ENCODE measurements at places on chromosomes 2 and 18. TPM values are rescaled to one million over a fixed set of nuclear protein-coding genes. Genes with fewer than 3 reads are reported as not detected.

The PTMA gene
- total RNA-seq = 888 TPM

The KCNG2 gene
- 4.7 TPM for total RNA-seq

The DSG4 gene
- total RNA-seq = not detected

The SNED1 gene
- 151 TPM for total RNA-seq

The RNF125 gene
- total RNA-seq = 0.65 TPM

The COX7A2L gene
- total RNA-seq = 191 TPM

The ADRA2B gene
- not detected for total RNA-seq

The TUBA3E gene
- total RNA-seq = not detected

The SIX3 gene
- total RNA-seq = not detected

The RAB27B gene
- total RNA-seq = 7.5 TPM

The PAIP2B gene
- 0.52 TPM for total RNA-seq

The GPAT2 gene
- total RNA-seq = 4.9 TPM

The TUBA4A gene
- total RNA-seq = 15.6 TPM

The LGALSL gene
- total RNA-seq = 17.7 TPM

The CD207 gene
- total RNA-seq = not detected

The INHA gene
- not detected for total RNA-seq

The REL gene
- total RNA-seq = 7.5 TPM

The C2orf72 gene
- total RNA-seq = 0.26 TPM

The NBAS gene
- total RNA-seq = 49.3 TPM

The CGREF1 gene
- total RNA-seq = 4.6 TPM

The MPP4 gene
- total RNA-seq = not detected

The SCLY gene
- 9.7 TPM for total RNA-seq

The CROCC2 gene
- not detected for total RNA-seq

The TCF23 gene
- not detected for total RNA-seq

The ASB18 gene
- total RNA-seq = not detected

The POMC gene
- 5.6 TPM for total RNA-seq

The UGGT1 gene
- total RNA-seq = 26.5 TPM

The LIPG gene
- total RNA-seq = 2.5 TPM

The SRBD1 gene
- total RNA-seq = 9.1 TPM

The TTC31 gene
- total RNA-seq = 31.8 TPM

The USP40 gene
- 24.6 TPM for total RNA-seq

The ARHGEF33 gene
- 1.4 TPM for total RNA-seq

The GCKR gene
- 0.24 TPM for total RNA-seq

The KRTCAP3 gene
- total RNA-seq = not detected

The C2orf42 gene
- 9.3 TPM for total RNA-seq

The MAB21L4 gene
- total RNA-seq = not detected

The CPO gene
- not detected for total RNA-seq

The AMER3 gene
- total RNA-seq = not detected

The TACR1 gene
- not detected for total RNA-seq

The GALNT5 gene
- total RNA-seq = 7.6 TPM

The HNMT gene
- total RNA-seq = 39.8 TPM

The ALKAL2 gene
- 1.2 TPM for total RNA-seq

The HOXD8 gene
- total RNA-seq = not detected

The SNORC gene
- total RNA-seq = 6.8 TPM
